Posterior vena cava (tissue), 2 donors: ENCODE measurements at places on chromosomes 6 and 20. TPM values are rescaled to one million over a fixed set of nuclear protein-coding genes. Genes with fewer than 3 reads are reported as not detected.

Gene UNC5CL
- total RNA-seq: 0.52 TPM

Gene KCNK17
- 0.74 TPM for total RNA-seq

Gene CRISP3
- 0.10 TPM for total RNA-seq

Gene SMOC2
- total RNA-seq: 176 TPM

- no peak for DNase-seq
These were observed 775 bp downstream of the PIGU start for GRCh38 chr20:34675993-34676641.

DNA sequence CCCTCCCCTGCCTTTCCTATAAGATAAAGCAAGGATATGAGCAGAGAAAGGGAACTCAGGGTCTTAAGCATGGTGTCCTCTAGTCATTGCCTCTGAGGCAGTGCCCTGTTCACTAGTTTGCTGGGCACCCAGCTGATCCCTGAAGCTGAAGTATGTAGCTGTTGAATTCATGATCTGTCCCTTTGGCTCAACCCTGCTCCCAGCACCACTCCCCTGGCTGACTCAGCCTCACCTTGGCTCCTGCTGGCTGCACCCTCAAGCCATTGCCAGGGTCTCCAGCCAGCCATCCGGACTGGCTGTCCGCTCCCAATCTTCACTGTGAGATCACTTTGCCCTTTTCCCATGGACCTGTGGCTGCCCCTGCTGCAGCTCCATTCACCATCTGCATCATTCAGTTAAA lies 25.9 kb upstream of the UST start:
- no peak for DNase-seq

DNA sequence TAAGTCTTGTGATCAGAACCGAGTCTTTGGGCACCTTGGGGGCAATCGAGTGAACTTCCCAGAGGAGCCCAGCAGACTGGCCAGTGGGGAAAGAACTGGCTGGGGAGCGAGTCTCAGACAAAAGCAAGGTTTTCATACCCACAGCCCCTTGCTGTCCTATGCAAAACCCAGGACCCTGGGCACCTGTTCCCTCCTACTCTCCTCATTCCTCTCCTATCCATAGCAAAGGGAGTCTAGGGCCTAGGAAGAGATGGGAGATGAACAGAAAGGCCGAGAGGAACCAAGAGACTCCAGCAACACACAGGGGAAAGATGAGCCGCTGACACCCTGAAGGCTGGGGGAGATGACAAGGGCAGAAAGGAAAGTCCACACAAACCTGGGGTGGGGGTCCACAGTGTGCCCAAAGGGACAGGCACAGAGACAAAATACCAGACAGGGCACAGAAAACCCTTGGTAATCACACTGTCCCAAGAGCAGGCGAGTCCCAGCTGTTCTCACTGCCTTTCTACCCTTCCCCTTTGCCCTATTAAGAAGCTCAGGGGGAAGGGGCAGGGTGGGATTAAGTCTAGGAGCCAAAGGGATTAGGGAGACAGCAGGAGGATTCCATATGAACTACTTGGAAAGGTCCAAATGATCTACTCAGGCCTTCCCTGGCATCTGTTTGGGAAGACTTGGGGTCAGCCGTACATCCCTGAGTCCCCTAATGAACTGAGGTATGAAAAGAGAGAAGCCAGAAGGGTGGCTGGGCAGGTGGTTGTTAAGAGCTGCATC lies 6.5 kb downstream of the PPP1R18 start:
- DNase-seq: no peak

DNA sequence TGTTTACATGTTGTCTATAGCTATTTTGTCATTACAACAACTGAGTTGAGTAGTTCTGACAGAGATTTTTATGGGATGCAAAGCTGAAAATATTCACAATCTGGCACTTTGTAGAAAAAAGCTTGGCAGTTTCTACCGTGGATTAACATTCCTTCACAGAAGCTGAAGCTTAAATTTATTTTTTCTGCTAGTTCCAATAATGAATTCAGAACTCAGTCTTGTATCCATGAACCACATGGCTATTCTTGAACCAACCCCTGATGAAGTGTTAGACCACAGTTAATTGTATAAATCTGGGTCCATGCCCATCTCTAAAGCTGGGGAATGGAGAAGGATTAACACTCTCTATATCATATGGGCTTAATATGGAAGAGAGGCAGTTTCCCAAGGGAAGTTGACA lies 743.8 kb upstream of the FLRT3 start:
- DNase-seq: no peak

GRCh38 chr20:50520222-50520880 lies 10.2 kb downstream of the PTPN1 start:
- DNase-seq: no peak

- peak; percentile 94 for DNase-seq
These were observed 36.4 kb downstream of the HFE start for GRCh38 chr6:26123675-26123946.
